ENCODE measurements at places on chromosomes 12 and 14. TPM values are rescaled to one million over a fixed set of nuclear protein-coding genes. Genes with fewer than 3 reads are reported as not detected.

DNA sequence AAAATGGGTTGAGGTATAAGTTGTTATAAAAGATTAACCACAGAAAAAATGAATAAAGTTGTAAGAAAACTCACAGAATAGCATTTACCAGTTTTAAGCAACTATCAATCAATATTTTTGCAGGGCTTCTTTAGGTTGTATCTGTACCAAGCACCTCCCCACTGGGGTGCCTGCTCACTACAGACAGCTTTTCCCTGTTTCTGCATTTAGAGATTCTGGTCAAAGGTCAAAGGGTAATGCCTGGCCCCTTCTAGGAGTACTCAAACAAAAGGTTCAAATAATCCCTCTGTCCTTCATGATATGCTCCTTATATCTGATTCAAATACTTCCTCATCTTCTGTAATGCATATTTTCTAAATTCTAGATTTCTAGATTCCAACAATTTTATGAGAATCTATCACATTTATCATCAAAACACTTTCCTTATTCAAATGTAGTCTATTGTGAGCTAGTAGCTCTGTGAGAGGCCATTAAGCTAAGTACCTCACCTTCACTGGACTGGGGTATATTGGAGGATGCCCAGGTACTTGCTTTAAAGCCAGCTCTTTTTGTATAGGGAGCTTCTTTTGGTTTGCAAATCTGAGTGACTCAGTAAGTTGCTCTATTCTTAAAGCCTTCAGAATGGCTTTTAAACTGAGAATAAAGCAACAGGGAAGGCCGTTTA, 120.7 kb upstream of the PTPRB start:
- H3K4me3 ChIP-seq: no peak overlapping the region
- no peaks in the 10 kb centered on the region for H3K36me3 ChIP-seq
- H3K27ac ChIP-seq: no peak overlapping the region
- H3K27me3 ChIP-seq: no peaks in the 10 kb centered on the region

- no peak overlapping the region for H3K4me3 ChIP-seq
- no peak overlapping the region for H3K27ac ChIP-seq
- peaks cover 40% of the 10 kb centered on the region for H3K27me3 ChIP-seq
- no peaks in the 10 kb centered on the region for H3K36me3 ChIP-seq
Measured at GRCh38 chr14:96002498-96002884, 36.7 kb upstream of the C14orf132 start.

GRCh38 chr12:69359531-69360347, at the start of gene YEATS4:
Gene YEATS4, plus strand, starts transcription at chr12:69359743. Its CDS starts 230 bp downstream, at chr12:69359973.
- peaks cover 7% of the 10 kb centered on the region for H3K27me3 ChIP-seq
- H3K4me3 ChIP-seq: peak within 1 kb of the TSS; percentile 93
- H3K4me1 ChIP-seq: peaks cover 27% of the 10 kb centered on the region
- peak within 1 kb of the TSS; percentile 98 for H3K27ac ChIP-seq

DNA sequence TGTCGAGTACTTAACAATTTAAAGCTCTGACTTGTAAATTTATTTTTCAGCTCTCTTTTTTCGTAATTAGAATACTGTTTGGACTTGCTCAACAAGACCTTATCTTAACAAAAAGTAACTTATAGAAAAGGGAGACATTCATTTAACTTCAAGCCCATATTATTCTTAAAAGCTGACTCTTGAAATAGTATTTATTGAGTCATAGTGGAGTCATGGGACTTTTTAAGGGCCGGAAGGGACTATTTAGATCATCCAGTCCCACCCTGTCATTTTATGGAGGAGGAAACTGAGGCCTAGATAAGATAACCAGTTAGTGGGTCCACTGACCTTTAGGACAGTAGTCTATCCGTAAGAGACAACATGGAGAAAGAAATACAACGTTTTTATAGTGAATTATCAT, 1.5 kb downstream of the RAP1B start:
- H3K36me3 ChIP-seq: peaks cover 42% of the 10 kb centered on the region
- peak overlapping the region; percentile 98 for H3K27ac ChIP-seq
- peaks cover 44% of the 10 kb centered on the region for H3K4me1 ChIP-seq
- no peaks in the 10 kb centered on the region for H3K27me3 ChIP-seq
- H3K4me3 ChIP-seq: peak overlapping the region; percentile 99
- peak; percentile 57 for DNase-seq

DNA sequence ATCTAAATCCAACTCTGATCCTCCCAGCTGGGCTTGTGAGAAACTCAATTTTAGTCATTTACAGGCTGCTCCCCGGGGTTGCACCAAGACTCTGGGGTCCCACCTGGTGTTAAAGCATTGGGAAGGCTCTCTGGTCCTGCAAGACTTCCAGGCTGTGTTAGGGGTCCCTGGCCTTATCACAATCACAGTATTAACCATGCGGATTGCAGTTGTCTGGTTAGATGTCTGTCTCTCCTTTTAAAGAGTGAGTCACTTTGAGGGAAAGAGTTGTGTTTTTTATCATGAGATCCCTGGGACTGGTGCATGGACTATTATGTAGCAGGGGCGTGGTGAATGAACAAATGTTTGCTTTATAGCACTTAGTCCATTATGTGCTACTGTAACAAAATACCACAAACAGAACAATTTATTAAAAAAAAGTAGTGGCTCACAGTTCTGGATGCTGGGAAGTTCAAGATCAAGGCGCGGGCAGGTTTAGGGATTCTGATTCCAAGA, 531.4 kb downstream of the FUT8 start:
- H3K27me3 ChIP-seq: peaks cover 7% of the 10 kb centered on the region
- peaks cover 2% of the 10 kb centered on the region for H3K36me3 ChIP-seq
- H3K4me3 ChIP-seq: no peak overlapping the region
- no peak overlapping the region for H3K27ac ChIP-seq

GRCh38 chr14:88326352-88327103, 3.5 kb upstream of the KCNK10 start:
- H3K4me1 ChIP-seq: peaks cover 2% of the 10 kb centered on the region
- no peak overlapping the region for H3K4me3 ChIP-seq
- DNase-seq: no peak
- peaks cover 66% of the 10 kb centered on the region for H3K27me3 ChIP-seq
- no peaks in the 10 kb centered on the region for H3K36me3 ChIP-seq
- H3K27ac ChIP-seq: no peak overlapping the region

GRCh38 chr14:98218218-98218617, 1053.8 kb downstream of the BCL11B start:
- H3K36me3 ChIP-seq: peaks cover 1% of the 10 kb centered on the region
- H3K4me1 ChIP-seq: peaks cover 18% of the 10 kb centered on the region
- H3K27me3 ChIP-seq: peaks cover 2% of the 10 kb centered on the region
- no peak overlapping the region for H3K4me3 ChIP-seq
- H3K27ac ChIP-seq: no peak overlapping the region

DNA sequence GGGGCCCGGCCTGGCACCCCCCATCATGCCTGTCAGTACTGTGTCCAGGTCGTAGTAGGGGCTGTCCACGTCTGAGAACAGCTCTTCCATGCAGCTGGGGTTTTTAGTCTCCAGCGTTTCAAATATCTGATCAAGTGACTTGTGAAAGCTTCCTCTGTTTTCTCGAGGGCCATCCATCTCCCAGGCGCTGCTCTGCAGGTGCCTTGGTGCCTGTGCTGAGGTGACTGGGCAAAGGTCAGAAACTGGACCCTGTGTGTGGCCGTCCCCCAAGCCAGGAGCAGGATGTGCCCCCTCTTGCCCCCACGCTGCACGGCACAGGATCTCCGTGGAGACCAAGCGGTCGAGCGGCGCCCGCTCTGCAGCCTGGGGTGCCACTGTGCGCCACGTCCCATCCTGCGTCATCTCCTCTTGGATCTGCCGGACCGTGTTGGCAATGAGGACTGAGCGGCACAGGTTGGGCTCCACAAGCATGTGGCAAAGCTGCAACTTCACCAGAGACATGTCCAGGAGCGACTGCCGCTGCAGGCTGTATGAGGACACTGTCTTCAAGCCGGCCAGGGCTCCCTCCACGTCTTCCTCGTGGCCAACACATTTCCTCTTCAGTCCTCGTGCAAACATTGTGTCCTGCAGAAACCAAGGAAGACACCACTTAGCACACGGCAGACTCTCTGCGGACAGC, 9.4 kb downstream of the CDCA4 start:
- no peak overlapping the region for H3K4me3 ChIP-seq
- H3K27ac ChIP-seq: no peak overlapping the region
- H3K36me3 ChIP-seq: peaks cover 43% of the 10 kb centered on the region
- no peaks in the 10 kb centered on the region for H3K27me3 ChIP-seq

GRCh38 chr12:98154850-98155249, 360.5 kb upstream of the TMPO start:
- DNase-seq: no peak
- no peaks in the 10 kb centered on the region for H3K27me3 ChIP-seq
- H3K27ac ChIP-seq: no peak overlapping the region
- H3K36me3 ChIP-seq: no peaks in the 10 kb centered on the region
- H3K4me1 ChIP-seq: no peaks in the 10 kb centered on the region
- H3K4me3 ChIP-seq: no peak overlapping the region

DNA sequence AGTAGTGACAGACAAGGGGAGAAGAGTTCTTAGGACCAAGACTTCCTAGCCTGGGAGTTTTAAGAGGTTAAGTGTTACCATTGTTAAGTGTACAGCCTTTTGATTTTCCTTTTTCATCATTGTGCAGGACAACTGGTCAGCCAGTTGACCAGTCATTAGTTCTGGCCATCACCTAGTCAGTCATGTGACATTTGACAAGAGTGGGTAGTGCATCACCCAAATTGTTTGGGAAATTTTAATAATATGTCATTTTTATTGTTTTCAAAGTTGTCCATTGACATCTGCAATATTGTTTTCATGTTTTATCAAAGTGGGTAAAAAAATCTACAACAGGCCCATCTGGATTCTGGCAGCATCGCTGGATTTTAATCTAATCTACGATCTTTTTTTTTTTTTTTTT, 15.5 kb downstream of the SINHCAF start:
- H3K27me3 ChIP-seq: no peaks in the 10 kb centered on the region
- peaks cover 64% of the 10 kb centered on the region for H3K36me3 ChIP-seq
- no peak overlapping the region for H3K27ac ChIP-seq
- DNase-seq: no peak
- H3K4me1 ChIP-seq: peaks cover 36% of the 10 kb centered on the region
- no peak overlapping the region for H3K4me3 ChIP-seq

DNA sequence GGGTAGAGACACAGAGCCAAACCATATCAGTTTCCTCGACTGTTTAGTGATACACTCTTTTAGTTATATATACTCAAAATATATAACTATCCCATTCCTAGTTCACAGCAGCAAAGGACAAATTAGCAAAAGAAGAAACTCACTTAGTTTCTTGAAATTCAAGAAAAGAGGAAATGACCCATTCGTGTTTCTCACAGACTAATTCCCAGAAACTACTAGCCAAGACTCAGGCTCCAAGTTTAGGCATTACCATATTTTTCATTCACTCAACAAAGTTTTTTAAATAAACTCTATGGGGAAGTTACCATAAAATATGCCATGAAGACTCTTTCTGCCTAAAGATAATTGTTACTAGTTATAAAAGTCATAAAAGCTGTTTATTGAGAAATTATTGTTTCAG, 152.3 kb upstream of the DAAM1 start:
- H3K4me3 ChIP-seq: no peak overlapping the region
- no peak for DNase-seq
- H3K4me1 ChIP-seq: no peaks in the 10 kb centered on the region
- no peak overlapping the region for H3K27ac ChIP-seq
- H3K36me3 ChIP-seq: no peaks in the 10 kb centered on the region
- peaks cover 6% of the 10 kb centered on the region for H3K27me3 ChIP-seq

- no peaks in the 10 kb centered on the region for H3K4me1 ChIP-seq
- no peak overlapping the region for H3K27ac ChIP-seq
- H3K27me3 ChIP-seq: peaks cover 30% of the 10 kb centered on the region
- H3K36me3 ChIP-seq: no peaks in the 10 kb centered on the region
Measured at GRCh38 chr14:65972346-65972870, 513.8 kb upstream of the CCDC196 start.

- no peaks in the 10 kb centered on the region for H3K4me1 ChIP-seq
- H3K27ac ChIP-seq: no peak overlapping the region
- no peaks in the 10 kb centered on the region for H3K36me3 ChIP-seq
Measured at GRCh38 chr12:114976959-114977358, 293.0 kb upstream of the TBX3 start.

GRCh38 chr14:21068521-21069387, 1.4 kb upstream of the ARHGEF40 start:
- peak overlapping the region; percentile 73 for H3K4me3 ChIP-seq
- peaks cover 81% of the 10 kb centered on the region for H3K27me3 ChIP-seq
- DNase-seq: peak; percentile 82

DNA sequence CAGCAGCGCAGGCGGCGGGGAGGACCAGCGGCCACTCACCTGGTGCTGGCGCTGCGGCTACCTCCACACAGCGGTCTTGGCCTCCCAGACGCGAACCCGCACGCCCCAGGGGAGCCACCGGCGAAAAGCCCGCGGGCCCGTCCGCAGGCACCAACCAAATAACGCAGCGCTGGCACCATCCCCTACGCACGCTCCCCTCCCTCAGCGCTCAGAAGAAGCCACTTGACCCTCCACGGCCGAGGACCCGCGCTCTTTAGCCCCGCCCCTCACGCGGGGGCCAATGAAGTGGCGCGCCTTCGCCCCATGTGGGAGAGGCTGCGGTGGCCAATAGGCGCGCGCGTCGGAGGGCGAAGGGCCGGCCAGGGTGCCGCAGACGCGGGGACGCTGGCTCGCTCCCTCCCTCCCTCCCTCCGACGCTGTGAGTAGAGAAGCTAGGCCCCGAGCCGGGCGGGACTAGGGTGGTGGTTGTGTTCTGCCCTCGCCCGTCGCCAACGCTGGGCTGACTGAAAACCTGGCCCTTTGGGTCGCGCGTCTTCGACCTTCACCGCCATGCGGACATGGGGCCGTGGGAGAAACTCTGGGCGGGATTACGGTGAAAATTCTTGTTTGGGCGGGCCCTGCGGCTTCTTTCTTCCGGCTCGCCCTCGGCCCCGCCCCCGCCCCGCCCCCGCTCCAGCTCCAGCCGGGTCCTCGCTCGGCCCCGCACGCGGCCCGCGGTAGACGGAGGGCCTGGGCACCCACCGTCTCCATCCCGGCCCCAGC, at the start of the genes DMAC2L and L2HGDH:
Gene DMAC2L, plus strand, starts transcription at position 353 of the 762 bp plus-strand sequence. CDS start 9,164 bp downstream, outside the sequence.
Gene L2HGDH, minus strand, starts transcription at position 258 of the 762 bp plus-strand sequence. Its CDS starts 79 bp downstream, at position 179.
- peak within 1 kb of the TSS; percentile 96 for H3K4me3 ChIP-seq
- H3K36me3 ChIP-seq: peaks cover 33% of the 10 kb centered on the region
- H3K27me3 ChIP-seq: no peaks in the 10 kb centered on the region
- peak; percentile 98 for DNase-seq

GRCh38 chr12:52280319-52280795, 5.9 kb downstream of the KRT86 start:
- H3K4me3 ChIP-seq: no peak overlapping the region
- H3K4me1 ChIP-seq: peaks cover 10% of the 10 kb centered on the region
- H3K27ac ChIP-seq: no peak overlapping the region
- peaks cover 20% of the 10 kb centered on the region for H3K27me3 ChIP-seq

- no peaks in the 10 kb centered on the region for H3K27me3 ChIP-seq
- no peaks in the 10 kb centered on the region for H3K36me3 ChIP-seq
- H3K27ac ChIP-seq: no peak overlapping the region
- no peak for DNase-seq
- H3K4me3 ChIP-seq: no peak overlapping the region
- H3K4me1 ChIP-seq: no peaks in the 10 kb centered on the region
Measured at GRCh38 chr12:88801227-88802095, 221.2 kb upstream of the KITLG start.

Gene CAPZA3
- total RNA-seq: not detected

Gene RPAP3
- total RNA-seq: 63.4 TPM

Gene TBX5
- not detected for total RNA-seq

Gene PTHLH
- not detected for total RNA-seq

Gene LYZ
- not detected for total RNA-seq

Gene TMTC1
- total RNA-seq: 0.49 TPM

Gene IL22
- 3.1 TPM for total RNA-seq
